ENCODE measurements at places on chromosomes 13 and 19.
A peak's percentile ranks its signal among the peaks of the same experiment; 100 is the strongest.

DNA sequence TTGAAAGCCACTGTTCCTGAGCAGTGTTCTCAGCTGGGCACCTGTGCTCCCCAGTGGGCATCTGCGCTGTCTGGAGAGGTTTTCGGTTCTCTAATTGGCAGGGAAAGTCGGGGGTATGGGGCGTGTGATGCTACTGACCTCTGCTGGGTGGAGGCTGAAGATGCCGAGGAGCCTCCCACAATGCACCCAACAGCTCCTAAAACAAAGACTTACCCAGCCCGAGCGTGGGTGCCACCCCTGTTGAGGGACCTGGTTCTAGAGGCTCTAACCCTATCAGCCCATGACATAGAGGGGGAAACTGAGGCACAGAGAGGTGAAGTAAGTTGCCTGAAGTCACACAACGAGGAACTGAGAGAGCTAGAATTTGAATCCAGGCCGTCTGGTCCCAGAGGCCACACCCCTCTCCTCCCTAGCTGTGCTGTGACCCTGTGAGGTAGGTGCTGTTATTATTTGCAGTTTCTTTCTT is 2.3 kb downstream of the SPACA4 start:
- peak; percentile 66 for DNase-seq

- DNase-seq: no peak
Measured at GRCh38 chr19:45777395-45777961, 4.8 kb downstream of the DMPK start.

GRCh38 chr13:64158908-64159307 is 2743.3 kb upstream of the PCDH20 start:
- DNase-seq: no peak

DNA sequence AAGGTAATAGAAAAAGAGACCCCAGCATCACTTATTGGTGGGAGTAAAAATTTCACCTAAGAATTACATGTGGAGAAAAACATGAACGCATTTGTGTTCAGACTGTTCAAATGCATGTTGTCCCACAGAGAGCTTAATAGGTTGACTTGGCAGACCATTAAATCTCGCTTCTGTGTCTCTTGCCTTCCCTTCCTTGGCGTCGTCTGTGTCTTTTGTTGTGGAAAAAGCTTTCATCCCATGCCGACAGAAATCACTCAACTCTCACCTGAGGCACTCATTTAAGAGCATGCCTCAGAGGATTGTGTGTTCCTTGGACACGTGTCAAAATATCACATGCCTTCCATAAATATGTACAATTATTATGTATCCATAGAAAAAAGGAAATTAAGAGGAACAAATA is 24.4 kb upstream of the CACNA1A start:
- DNase-seq: no peak

GRCh38 chr13:112128331-112128610 is 61.3 kb downstream of the SOX1 start:
- no peak for DNase-seq

DNA sequence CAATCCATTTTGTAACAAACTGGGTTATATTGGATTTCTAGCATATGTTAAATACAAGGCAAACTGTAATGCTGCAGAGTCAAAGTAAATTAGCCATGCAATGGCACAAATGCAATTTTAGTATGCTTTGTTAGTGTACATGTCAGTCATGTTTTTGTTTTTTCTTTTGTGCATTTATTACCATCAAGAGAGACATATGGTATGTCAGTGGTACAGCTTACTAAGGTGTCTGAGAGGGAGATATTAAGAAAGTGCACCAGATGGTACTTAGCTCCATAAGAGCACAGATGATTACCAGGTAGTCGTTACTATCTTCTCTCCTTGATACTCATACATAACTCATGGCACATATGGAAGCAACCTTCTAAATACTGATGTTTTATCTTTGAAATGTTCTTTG is 550.3 kb downstream of the GPC5 start:
- no peak for DNase-seq

DNA sequence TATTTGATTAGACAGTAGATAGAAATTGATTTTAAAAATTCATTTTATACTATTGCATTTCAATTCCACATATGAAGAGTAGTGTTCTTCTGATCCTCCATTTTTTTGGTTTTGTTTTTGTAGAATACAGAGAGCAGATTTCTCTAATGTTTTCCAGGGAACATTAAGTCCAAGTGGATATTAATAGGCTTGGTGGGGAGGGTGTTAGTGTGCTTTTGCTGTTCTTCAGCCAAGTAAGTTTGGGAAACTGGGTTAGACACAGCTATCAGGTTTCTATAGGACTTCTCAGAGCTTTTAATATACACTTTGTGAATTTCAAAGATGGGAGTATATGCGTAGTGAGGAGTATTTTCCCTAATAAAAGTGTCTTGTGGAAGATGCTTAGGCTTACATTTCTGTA is 21.8 kb downstream of the NAA16 start:
- no peak for DNase-seq

DNA sequence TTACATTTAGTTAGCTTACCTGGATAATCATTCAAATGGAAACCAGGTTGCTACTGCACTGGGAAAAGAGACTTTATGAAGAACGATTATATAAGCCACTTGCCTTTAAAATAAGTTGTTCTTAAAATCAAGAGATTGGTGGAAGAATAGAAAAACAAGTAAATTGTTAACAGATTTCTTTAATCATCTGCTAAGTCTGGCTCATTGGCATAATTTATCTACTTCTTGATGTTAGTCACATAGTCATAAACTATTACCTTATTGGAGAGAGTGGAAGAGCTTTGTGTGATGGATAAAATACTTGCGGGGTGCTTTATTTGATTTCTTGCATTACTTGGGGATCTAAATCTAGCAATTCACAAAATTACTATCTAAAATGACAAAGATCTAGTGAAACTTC is 6.8 kb downstream of the LSM14A start:
- no peak for DNase-seq

- no peak for DNase-seq
Measured at GRCh38 chr19:23098988-23099387, 17.8 kb upstream of the ZNF730 start.

- no peak for DNase-seq
Measured at GRCh38 chr19:47350630-47351029, 1.5 kb downstream of the DHX34 start.

DNA sequence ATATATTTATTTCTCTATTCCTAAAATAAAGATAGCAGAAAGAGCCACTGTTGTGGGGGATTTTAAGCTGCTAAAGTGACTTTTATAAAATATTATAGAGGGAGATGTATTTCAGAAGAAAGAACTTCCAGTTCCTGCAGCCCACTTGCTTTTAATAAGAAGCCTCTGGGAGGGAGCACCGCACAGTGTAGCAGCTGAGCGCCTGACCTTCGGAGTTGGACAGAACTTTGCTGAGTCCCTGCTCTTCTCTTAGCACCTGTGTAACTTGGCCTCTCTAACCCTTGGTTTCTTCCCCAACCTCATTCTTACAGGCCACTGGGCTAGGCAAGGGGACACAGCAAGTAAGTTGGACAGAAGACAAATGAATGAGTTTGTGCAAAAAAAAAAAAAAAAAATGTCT is 34.8 kb upstream of the TPTE2 start:
- no peak for DNase-seq

DNA sequence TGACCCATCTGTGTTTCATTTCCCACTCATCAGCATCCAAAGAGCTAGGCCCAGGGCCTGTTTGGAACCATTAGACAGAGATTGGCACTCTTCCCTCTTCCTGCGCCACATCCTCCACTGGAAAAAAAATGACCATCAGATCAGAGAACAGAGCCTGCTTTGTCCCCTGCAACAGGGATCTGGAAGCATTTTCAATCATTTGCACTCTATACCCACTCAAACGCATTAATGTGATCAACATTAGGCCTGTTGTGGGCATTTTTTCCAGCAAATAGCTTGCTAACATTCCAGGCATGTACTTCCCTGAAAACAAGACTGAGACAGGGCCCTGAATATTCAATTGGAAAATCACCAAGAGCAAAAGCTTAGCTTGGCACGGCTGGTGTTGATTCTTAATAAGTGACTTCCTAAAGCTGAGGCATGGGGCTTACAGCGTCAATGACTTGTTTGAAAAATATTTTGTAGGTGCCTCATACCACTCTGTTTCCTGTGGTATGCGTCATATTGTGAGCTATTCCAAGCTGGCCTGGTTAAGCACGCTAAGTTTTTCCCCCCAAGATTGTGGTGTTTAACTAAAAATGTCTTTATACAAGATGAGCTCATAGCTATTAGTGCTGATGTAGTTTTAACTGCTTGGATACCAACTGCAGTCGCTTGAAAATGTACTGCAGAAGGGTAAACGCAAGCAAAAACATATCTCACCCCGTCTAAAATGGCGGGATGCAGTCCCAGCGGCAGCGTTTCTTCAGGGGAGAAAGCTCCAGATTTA is 404.4 kb downstream of the SPRY2 start:
- DNase-seq: no peak

DNA sequence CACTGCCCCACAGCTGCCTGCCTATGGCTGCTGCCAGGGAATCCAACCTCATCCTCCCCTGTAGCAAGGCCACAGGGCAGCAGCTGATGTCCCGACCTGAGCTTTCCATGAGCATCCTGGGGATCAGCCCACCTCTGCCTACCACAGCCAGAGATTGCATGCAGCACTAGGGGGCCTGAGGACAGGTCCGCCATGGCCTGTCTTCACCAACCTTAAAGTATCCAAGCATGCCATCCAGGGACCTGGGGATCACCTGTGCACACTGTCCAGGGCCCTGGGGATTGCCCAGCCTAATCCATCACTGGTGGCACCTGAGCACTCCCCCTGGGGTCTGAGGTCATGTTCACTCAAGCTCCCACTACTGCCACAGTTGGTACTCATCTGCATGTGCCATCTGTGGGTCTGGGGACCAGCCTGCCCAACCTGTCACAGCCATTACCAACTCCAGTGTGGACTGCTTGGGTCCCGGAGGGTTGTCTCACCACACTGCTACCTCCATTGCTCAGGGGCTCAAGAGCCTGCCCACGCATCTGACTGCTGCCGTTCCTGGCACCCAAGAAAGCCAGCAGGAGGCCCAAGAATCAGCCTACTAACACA is 53.0 kb downstream of the KCTD15 start:
- no peak for DNase-seq

- no peak for DNase-seq
Measured at GRCh38 chr19:36547001-36547732, 19.1 kb upstream of the ZNF260 start.

DNA sequence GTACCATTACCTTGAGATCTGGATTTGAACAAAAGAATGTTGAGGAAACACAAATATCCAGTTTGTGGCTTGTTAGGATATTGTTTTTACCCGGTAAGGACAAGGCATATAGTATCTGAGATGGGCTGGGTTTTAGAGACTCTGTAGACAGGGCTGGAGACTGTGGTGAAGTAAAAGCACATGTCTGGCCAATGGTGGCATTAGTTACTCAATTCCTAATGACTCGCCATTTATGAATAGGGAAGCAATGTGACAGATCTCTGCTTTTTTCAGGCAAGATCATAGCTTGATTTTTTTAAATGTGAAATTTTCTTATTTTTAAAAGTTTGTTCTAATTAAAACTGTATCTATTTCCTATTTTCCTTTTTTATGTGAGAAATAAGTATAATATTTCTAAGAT is 371.1 kb upstream of the SPRY2 start:
- DNase-seq: no peak

GRCh38 chr13:22090106-22090505 is 419.2 kb downstream of the FGF9 start:
- DNase-seq: no peak

- DNase-seq: no peak
Measured at GRCh38 chr19:29908963-29909944, 32.8 kb upstream of the URI1 start.

DNA sequence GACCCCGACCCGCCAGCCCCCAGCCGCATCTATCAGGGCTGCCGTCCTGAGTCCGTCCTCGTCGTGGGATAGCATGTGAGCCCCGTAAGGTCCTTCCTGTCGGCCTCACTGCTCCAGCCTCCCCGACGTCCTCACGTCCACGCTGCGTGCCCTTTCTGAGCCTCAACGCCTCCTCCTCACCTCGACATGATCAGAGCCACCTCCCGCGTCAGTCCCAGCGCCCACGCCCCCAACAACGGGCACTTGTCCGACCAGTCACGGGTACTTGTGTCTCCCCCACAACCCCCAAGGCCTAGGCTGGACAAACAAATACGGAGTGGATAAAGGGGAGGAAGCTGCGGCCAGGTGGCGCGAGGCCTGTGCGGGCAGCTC is 665 bp downstream of the ZNF497 start:
- peak; percentile 46 for DNase-seq

GRCh38 chr13:96958286-96958891 is 35.9 kb downstream of the OXGR1 start:
- DNase-seq: no peak

DNA sequence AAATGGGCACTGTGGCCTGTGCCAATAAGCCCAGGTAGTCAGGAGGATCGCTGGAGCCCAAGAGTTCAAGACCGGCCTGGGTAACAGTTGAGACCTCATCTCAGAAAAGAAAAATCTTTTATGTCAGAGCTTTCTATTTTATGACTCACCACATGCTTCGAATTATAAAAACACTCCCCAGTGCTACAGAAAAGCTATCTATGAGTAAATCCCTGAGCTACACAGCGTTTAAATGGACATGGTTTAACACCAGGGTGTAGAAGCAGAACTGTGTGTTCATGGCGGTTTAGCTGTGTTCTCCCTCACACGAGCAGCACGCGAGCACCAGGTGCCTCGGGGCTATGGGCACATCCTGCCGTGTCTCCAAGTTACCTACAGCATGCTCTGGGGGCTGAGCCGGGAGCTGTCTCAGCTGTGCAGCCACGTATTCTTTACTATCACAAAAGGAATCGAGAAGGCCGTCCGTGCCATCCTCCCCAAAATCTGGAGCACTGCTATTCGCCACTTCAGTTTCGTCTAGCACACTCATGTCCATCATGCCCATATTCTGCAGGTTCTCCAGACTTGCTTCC is 6.7 kb downstream of the SAFB2 start:
- DNase-seq: no peak

DNA sequence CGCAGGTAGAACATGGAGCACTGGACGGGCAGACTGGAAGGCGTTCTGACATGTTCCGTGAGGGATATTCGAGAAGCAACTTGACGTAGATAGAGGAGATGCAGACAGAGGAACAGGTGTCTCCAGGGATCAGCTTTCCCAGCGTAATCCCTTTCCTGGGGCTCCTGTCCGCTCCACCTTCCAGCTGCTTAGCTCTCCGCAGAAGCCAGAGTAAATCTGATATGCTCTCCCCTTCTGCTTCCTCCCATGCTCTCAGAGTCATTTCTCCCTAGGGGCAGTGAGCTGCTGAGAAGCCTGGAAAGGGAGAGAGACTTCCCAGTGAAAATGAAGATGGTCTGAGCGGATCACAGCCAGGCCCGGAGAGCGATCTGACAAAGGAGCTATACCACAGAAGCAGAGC is 23.0 kb upstream of the OLFM4 start:
- DNase-seq: no peak

- DNase-seq: no peak
Measured at GRCh38 chr13:57665481-57665880, 33.9 kb downstream of the PCDH17 start.

DNA sequence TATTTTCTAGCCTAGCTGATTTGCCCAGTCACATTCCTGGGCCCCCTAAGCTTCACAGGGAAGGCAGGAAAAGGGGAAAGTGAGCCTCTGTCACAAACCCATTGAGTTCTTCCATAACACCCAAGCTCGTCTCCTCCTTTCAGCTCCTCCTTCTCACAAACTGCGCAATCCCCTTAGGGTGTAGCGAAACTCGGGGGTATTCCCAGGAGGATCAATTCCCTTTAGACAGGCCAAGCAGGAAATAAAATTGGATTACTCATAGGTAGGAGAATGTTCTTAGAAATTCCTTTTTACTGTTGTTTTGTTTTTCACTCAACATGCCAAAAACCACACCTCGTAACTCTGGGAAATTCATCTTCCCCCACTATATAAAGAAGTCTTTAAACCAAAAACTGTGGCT is 139.3 kb downstream of the IRS2 start:
- no peak for DNase-seq
